ENCODE measurements at places on chromosomes 13 and 19.

DNA sequence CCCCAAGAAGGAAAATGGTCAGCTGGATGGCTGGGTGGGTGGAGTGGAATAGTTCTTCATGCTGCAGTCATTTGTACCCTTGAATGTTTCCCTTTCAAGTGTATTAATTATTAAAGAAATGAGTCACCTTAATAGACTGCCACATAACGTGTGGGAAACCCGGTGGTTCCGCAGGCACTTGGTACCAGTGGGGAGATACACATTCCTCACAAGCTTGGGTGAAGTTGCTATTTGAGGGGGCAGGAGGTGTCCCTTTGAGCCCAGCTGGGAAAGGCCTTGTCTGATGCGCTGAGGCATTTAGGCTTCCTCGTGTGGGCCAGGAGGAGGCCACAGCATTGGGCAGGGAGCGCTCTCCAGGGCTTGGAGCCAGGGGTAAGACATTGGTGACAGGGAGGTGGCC, 57.7 kb downstream of the ATP8A2 start:
- no peak for DNase-seq

DNA sequence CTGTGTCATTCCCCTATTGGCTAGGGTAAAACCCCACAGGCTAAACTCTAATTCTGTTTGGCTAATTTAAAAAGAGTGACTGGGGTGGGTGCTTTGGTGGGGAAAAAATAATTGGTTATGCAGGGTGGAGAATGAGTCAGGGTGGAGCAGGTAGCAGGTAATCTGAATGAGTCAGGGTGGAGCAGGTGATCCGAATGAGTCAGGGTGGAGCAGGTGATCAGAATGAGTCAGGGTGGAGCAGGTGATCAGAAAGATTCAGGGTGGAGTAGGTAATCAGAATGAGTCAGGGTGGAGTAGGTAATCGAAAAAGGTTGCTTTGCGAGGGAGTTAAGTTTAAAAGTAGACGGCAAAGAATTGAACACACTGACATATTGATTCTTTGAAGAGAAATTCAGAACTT, 1218.8 kb upstream of the ATXN8OS start:
- DNase-seq = no peak

DNA sequence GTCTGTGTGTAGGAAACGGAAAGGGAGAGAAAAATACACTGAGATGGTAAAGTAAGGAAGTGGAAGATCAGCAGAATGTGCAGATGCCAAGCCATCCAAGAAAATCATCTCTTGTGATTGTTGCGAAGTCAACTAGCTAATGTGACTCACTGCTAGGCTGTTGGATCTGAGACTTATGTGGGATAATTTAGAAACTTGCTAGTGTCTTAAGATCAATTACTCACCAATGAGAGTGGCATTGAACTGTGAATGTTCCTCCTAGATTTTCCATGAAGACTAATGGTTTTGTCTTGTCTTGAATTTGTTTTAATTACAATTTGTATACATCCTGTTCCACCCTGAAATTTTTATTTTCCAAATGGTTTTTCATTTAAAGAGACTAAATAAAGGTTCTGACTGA, 771.6 kb downstream of the EFNB2 start:
- DNase-seq = no peak

GRCh38 chr13:67122251-67122650, 107.9 kb downstream of the PCDH9 start:
- DNase-seq = no peak

GRCh38 chr19:5809053-5809452, 4.2 kb downstream of the NRTN start:
- DNase-seq = no peak

DNA sequence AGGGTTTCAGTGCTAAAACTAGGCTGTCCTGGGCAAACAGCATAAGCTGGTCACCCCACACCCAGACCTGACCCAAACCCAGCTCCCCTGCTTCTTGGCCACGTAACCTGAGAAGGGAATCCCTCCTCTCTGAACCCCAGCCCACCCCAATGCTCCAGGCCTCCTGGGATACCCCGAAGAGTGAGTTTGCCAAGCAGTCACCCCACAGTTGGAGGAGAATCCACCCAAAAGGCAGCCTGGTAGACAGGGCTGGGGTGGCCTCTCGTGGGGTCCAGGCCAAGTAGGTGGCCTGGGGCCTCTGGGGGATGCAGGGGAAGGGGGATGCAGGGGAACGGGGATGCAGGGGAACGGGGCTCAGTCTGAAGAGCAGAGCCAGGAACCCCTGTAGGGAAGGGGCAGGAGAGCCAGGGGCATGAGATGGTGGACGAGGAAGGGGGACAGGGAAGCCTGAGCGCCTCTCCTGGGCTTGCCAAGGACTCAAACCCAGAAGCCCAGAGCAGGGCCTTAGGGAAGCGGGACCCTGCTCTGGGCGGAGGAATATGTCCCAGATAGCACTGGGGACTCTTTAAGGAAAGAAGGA, 2.8 kb downstream of the PPP1R12C start:
- no peak for DNase-seq

DNA sequence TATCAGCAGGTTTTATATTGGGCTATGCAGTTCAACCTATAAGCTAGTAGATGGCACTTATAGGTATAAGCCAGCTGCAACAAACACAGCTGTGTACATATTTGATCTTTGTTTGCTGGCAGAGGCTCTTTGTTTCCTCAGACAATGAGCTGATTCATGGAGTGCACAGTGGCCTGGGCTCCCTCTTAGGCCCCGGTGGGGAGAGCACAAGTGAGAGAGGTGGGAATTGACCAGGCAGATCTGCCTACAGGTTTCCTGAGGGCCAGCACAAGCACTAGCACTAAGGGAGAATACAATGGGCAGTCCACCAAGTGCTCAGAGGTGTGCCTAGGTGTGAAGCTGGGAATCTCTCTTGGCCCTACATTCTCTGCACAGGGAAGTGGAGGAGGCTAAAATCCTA, 1390.7 kb downstream of the SLITRK5 start:
- DNase-seq = no peak

DNA sequence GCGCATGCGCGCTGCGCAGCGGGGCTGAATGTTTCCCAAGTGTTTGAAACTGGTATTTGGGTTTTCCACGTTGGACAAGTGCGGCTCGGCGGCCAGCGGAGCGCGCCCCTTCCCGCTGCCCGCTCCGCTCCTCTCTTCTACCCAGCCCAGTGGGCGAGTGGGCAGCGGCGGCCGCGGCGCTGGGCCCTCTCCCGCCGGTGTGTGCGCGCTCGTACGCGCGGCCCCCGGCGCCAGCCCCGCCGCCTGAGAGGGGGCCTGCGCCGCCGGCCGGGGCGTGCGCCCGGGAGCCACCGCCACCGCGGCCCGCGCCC, at the start of gene ING1:
Gene ING1 (plus strand): TSS at position 59 of the 311 bp plus-strand sequence. CDS start 450 bp downstream, outside the sequence.
- DNase-seq = no peak

- no peak for DNase-seq
Observed at GRCh38 chr19:2678044-2678671, 24.3 kb downstream of the GNG7 start.

- DNase-seq = no peak
Observed at GRCh38 chr13:99477493-99477892, 23.8 kb upstream of the TM9SF2 start.
